ENCODE measurements at places on chromosomes 13 and 19.

- peak; percentile 33 for DNase-seq
Measured at GRCh38 chr13:42392716-42393572, 121.0 kb downstream of the AKAP11 start.

DNA sequence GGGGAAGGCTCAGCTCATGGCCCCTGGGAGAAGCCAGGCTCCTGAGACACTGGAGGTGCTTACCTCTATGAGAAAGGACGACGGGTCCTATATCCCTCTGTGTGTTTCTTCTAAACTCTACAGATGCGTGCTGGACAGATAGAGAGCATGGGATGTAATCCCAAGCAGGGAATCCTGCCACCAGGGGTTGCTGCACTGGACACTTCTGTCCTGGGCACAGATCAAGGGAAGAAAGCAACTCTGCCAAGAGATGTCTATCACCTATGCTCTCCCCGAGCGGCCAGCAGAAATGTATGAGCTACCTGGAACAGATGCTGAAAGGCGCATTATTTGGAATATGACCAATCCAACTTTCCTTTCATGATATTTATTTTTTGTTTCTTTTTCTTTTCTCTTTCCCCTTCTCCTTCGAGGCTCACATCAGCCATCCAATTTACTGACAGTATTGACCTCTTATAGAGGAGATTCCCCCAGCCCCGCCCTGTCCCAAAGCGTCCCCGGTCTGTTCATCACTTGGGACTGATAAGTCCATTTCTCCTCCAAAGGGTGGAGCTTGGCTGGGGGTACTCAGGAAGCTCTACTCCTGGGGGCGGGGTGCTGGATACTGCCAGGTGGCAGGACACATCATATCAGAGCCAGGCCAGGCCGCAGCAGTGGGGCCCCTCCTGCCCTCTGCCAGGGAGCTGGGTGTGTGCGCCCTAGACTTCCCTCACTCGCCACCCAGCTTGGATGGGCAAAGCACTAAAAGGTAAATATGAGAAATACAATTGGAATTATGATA, 34.2 kb downstream of the TSHZ3 start:
- no peak for DNase-seq

DNA sequence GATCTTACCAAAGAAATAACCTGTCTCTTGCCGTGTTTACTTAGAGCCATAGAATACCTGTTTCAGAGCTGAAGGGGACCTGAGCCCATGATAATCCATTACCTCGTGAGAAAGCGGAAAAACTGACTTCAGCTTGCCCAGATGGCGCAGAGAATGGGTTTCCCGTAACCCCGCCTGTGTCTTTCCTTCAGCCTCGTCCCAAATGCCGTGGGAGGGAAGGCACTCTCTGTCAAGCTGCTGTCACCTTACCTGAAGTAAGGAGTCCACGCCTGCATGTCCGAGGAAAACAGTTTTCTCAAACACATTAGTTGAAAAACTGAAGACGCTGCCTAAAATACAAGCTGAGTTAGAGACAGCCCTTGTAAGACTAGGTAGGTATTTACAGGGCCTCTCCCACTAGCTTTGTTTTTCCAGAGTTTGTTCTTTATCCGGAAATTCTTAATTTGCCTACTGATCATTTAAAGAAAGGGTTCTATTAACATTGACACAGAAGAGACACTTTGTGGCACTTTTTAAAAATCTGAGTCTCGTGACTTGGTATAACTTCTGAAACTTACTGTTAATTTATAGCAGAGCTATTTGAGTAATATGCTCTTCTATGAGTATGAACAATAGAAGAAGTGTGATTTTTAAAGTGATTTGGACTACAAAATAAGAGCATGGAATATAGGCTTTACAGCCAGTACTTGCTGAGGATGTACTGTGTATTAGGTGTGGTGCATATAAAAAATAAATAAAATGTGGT, 1.3 kb upstream of the INTS6 start:
- peak; percentile 58 for DNase-seq

- DNase-seq: no peak
Measured at GRCh38 chr19:45137179-45137761, 23.5 kb downstream of the NKPD1 start.

DNA sequence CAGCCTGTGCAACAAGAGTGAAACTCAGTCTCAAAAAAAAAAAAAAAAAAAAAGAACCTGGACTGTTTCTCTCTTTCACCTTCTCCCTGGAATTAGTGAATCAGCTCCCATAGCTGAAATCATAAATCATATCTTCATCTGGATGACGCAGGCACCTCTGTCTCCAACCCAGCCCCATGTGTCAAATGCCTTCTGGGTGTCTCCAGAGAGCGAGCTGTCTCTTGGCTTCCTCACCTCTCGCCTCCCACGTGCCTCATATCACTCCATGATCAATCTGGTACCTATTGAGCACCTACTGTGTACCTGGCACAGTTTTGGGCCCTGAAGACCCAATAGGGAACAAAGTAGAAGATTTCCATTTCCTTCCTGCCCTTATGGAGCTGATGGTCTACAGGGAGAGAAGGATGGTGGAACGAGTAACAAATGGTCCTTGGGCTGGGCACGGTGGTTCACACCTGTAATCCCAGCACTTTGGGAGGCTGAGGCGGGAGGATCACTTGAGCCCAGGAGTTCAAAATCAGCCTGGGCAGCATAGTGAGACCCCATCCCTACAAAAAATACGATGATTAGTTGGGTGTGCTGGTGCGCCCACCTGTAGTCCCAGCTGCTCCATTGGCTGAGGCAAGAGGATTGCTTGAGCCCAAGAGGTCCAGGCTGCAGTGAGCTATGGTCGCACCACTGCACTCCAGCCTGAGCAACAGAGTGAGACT, 2.5 kb downstream of the HSD11B1L start:
- DNase-seq: no peak

GRCh38 chr19:39277598-39277997, 9.4 kb downstream of the IFNL2 start:
- no peak for DNase-seq

DNA sequence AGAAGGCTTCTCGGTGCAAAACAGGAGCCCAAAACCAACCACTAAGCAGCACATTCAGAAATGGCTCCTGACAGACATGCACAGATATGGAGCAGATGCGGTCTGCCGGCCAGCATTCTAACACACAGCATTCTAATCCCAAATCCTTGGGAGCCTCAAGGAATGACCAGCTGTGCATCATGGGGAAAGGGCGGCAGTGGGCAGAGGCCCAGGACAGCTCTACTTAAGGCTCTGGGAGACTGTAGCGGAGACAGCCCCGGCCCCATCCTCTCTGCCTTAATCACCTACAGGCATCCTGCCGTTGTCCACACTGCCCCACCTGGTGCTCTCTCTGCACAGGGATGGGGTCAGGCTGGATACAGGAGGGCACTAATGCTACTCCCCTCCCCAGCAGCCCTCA, 1016.0 kb downstream of the UQCRFS1 start:
- DNase-seq: no peak

- DNase-seq: no peak
Measured at GRCh38 chr13:103516015-103516795, 450.0 kb upstream of the SLC10A2 start.

DNA sequence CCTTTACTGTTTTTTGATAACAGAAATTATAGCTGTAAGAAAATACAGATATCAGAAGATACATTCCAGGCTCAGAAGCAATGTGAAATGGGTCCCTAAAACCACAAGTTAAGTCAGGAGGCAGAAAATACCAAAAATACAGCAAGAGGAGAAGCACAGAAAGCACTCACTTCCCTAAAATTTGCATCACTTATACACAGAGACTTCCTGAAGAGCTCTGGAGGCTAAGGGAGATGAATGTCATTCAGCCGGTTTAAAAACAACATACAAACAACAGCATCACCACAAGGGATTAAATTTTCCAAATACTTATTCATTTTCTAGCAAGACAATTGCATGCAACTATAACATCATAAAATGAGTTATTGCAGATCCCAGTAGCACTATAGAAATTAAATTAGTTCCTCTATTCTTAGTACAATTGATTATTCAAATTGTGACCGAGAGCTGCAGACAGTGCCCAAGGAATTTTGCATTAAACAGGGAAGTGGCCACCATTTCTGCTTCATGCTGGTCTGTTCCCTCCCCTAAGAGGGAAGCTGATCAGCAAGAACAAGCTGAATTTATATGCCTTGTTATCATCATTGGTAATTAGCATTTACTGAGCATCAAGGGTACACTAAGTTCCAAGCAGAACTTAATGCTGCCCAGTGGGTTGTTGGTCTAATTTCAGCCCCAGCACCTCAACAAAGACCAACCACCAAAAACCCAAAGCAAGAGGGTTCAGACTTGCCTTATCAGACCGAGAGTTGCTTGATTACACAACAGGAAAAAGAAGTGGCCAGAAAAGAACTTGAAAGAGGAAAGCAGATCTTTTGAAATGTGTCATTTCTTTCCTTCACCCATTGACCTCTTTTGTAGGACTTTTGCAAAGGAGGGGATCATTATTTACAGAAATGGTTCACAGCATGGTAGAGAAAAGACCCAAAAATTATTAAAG, 140.7 kb downstream of the KCTD12 start:
- no peak for DNase-seq

GRCh38 chr19:38556521-38557174, 61.1 kb downstream of the MAP4K1 start:
- DNase-seq: no peak

- DNase-seq: no peak
Measured at GRCh38 chr13:76724421-76724820, 161.8 kb downstream of the KCTD12 start.

DNA sequence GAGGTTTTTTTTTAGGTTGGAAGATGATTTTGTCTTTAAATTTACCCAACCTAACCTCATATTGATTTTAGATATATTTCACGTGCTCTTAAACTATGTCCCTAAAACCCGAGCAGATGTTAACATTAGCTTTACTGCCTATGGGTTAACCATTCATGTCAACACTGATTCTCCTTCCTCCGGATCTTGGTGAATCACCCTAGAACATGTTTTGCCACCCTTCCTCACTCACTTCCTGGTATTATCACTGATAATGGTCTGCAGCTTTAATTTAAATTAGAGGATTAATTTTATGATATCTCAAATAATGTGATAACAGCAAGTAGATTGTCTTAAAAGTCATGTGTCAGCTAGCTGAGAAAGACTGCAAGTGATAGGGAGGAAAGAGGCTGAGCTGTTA, 31.9 kb downstream of the HTR2A start:
- no peak for DNase-seq

- DNase-seq: no peak
Measured at GRCh38 chr13:27504128-27504867, 53.9 kb upstream of the MTIF3 start.
